ENCODE measurements at places on chromosomes 6 and 20.

DNA sequence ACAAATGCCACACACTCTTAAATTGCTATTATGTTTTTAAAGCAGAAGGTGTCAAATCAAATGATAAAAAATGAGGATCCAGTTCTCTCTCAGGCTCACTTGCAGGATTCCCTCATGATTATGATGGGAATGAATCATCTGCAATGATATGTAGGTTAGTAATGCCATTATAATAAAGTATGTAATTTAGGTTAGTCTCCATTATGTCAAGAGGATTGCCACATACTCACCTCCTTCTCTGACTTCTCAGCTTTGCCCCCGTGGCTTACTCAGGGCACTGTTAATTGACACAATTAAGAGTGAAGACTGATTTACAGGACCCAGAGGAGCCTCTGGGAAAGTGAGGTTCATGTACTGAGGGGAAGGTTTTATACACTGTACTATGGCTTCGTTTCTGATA, 591.7 kb upstream of the NRSN1 start:
- no peak for DNase-seq

GRCh38 chr6:388202-388903, 3.2 kb upstream of the IRF4 start:
- DNase-seq: no peak

DNA sequence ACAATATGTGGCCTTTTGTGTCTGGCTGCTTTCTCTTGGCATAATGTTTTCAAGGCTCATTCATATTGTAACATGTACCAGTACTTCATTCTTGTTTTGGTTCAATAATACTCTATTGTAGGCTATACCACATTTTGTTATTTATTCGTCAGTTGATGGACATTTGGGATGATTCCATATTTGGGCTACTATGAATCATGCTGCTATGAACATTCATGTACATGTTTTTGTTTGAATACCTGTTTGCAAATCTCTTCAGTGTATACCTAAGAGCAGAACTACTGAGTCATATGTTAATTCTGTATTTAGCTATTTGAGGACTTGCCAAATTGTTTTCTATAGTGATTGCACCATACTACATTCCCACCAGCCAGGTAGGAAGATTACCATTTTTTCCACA, 259.9 kb downstream of the GMPR start:
- DNase-seq: no peak

- no peak for DNase-seq
Measured at GRCh38 chr6:137962725-137963124, 95.7 kb downstream of the TNFAIP3 start.

GRCh38 chr20:63756648-63756991, 17.0 kb downstream of the SLC2A4RG start:
- peak; percentile 62 for DNase-seq

GRCh38 chr20:45254383-45255262, at the start of gene SLPI:
Gene SLPI (minus strand): TSS chr20:45254564. CDS start chr20:45254543, 21 bp downstream.
- no peak for DNase-seq

DNA sequence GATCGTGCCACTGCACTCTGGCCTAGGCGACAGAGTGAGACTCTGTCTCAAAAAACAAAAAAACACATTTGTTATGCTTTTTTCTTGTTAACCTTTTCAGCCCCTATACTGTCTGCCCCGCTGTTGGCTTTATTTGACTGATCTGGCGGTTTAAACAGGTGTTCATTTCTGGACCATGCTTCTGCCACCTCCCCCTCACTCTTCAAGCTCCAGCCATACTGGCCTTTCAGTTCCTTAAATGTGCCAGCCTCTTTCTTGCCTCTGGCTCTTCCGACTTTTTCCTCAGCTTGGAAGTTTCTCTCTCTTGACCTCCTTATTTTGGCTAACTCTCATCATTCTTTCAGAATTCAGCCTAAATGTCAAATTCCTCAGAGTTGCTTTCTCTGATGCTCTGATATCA, 35.2 kb upstream of the TXLNB start:
- no peak for DNase-seq

GRCh38 chr20:44050327-44050726, 135.7 kb downstream of the TOX2 start:
- DNase-seq: no peak

Measured in activated naive CD8-positive, alpha-beta T cell treated with anti-CD3 and anti-CD28 coated beads, Interleukin-2, amount 10 ng/mL, durations not matched to agents 7 days and 5 days (primary cell).